ENCODE measurements at places on chromosomes 3 and 15.

GRCh38 chr3:25663347-25663868, 1.3 kb downstream of the TOP2B start:
- peak; percentile 51 for DNase-seq

DNA sequence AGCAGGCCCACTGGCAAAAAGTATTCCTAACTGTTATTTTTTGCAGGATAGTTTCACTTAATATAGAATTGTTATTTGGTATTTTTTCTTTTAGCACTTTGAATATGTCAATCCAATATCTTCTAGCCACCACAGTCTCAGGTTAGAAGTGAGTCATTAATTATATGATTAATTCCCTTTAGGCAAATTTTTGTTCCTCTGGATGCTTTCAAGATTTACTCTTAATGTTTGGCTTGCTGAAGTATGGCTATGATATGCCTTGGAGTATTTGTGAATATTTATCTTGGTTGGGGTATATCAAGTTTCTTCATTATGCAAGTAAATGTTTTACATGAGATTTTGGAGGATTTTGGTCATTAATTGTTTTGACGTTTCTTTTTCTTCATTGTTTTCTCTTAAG, 152.1 kb upstream of the ALCAM start:
- no peak for DNase-seq

DNA sequence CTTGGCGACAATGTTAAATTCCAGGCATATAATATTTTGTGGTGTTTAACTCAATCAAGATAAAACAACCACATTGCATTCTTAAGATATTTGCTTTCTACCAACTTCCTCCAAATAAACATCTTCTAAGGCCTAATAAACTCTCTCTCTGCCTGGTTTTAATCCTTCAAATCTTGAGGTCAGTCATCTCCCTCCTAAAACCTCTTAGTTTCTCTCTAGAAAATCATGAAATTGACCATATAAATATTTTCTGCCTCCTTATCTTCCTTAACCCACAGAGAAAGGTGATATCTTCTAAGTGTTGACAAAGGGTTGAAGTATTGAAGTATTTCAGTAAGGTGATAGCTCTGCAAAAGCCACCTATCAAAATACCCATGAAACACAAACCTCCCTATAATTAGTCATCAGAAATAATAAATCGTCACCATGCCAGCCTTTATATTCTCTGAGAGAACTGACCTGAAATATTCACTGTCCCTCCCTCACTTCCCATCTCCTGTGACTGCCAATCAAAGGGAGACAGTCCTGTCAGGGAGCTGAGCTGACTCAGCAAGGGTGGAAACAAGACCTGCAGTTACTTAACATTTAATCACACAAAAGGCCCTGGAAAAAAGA, 1261.1 kb downstream of the ROBO1 start:
- DNase-seq, result no peak

GRCh38 chr15:85503151-85503799, 122.9 kb downstream of the AKAP13 start:
- DNase-seq, result no peak

- no peak for DNase-seq
Measured at GRCh38 chr15:69735121-69735520, 282.5 kb downstream of the RPLP1 start.

GRCh38 chr3:59106085-59106648, 56.3 kb upstream of the CFAP20DC start:
- DNase-seq, result no peak

GRCh38 chr3:184371570-184372018, 6.4 kb downstream of the THPO start:
- peak; percentile 81 for DNase-seq

- no peak for DNase-seq
Measured at GRCh38 chr3:68535782-68536181, 396.6 kb downstream of the TAFA4 start.

DNA sequence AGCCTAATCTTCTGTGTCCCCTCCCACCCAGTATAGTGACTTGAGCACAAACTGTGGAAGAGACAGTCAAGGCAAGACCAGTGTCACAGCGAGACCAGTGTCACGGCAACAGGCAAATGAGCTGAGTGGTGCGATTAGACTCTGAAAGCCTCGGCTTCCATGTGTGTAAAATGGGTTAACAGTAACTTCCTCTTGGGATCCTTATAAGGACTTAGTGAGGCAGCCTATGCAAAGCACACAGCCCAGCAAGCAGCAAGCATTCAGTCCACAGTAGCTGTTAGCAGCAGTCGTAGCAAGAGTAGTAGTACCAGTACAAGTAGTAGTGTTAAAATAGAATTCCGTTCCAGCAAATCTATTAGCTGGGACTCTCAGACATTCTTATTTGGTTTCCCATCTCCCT, 334.1 kb downstream of the GABRB3 start:
- no peak for DNase-seq

DNA sequence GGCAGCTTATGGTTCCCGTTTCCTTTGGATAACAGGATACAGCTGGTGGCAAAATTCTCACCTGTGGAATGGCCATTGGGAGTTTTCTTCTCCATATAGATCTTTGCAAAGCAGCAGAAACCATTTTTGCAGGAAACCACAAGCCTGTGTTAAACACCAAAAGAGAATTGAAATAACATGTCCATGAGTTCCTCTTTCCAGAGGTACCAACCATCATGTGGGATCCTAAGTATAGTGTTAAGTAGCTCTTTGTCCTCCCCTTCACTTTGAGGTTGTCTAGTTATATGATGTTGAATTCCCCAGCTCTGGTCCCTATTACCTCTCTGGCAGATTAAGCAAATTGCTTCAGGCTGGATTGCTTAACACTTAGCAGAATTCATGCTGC, 94.9 kb downstream of the AKAP13 start:
- peak; percentile 89 for DNase-seq

DNA sequence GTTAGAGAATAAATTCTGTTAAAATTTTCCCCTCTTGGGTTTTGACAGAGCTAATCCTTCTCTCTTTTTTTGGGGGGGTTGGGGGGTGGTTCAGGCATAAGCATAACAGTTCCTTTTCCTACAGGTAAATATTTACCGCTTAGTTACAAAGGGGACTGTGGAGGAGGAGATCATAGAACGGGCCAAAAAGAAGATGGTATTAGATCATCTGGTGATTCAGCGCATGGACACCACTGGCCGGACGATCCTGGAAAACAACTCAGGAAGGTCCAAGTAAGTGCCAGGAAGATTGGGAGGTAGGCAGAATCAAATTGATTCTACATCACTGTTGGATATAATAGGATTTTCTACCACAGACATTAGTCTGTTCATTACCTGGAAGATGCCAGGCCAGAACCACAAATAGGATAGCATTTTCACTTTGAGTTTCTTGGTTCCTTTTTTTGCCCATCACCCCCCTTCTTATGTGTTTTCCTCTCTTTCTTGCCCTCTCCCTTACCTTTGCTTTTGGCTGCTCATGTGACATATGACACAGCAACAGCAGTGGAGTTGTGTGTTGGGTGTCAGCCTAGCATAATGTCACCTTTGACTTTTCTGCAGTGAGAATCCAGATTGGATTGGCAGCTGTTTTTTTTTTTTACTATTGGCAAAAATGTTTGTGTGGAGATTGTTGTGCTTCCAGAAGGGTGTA, 79.0 kb downstream of the CHD2 start:
- DNase-seq, result peak; percentile 16

DNA sequence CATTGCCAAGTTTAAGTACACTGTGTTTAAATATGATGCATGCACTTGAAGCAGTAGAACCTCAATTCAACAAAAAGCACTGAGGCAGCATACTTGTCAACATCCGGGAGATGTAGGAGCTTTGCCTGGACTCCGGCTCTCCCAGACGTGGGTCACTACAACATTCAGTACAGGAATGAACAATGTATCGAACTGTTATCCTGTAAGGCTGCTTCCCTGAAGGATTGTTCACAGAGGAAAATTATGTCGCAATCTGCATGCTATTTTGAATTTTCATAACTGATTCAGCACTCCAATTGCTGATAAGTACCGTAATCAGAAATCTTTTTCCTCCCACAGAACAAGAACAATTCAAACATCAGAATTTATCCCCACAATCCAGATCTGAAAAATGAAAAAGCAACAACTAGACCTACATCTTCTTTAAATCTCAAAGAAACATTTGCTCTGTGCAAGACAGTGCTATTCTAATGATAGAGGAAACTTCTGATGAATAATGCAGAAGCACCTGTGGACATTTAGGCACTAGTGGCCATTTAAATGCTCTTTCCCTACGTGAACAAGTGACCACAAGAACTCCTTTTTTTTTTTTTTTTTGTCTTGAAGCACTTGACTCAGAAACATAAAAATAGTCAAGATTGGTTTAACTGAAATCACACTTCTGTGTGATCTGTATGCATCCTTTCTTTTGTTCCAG, 113.4 kb downstream of the PLCH1 start:
- DNase-seq, result no peak

DNA sequence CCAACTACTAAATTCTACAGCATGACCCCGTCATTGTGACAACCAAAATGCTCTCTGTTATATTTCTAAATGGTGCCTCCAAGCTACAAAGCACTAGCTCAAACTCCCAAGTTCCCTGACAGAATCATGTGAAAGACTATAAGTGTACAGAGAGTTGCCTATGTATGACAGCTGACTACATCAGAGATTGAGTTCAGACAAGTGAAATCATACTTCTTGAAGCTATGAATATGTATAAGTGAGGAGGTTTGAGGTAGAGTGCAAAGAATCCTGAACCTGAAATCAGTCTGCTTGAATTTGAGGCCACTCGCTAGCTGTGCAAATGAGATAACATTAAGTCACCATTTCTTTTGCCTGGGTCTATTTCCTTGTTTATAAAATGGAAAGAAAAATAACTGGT, 63.9 kb upstream of the TP63 start:
- no peak for DNase-seq

DNA sequence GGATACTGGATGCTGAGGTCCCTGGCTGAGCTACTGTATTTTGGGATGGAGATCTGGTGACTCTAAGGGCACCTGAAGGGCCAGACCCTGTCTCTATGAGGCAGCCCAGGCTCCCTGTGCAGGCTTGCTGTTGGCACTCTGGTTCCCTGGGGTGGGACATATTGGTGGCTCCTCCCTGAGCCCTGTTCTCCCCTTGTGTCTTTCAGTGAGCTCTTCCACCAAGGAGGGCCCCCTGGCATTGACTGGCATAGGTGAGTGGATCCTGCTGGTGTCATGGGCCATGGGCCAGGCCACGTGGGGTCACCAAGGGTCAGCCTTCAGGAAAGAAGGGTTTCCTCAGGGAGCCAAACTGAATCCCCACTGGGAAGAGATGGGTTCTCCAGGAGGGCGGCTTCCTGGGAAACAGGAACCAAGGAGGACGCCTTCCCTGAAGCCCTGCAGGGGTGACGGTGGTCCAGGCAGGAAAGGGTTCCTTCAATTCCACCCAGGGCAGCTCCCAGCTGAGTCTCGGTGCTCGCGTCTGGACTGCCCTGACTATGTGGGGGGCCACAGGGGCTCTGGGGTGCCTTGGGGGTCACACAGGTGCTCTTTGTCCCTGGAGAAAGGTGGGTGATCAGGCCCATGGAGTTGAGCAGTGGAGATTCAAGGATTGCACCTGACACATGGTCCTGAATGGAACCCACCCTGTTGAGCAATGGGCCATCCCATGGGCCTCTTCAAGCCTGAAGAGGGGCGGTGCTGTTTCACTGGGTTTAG, 220.4 kb downstream of the SNRPN start:
- DNase-seq, result no peak

GRCh38 chr3:177035676-177036075, 161.6 kb downstream of the TBL1XR1 start:
- DNase-seq, result no peak

GRCh38 chr3:98779541-98780335, 16.6 kb downstream of the ST3GAL6 start:
- DNase-seq, result no peak

DNA sequence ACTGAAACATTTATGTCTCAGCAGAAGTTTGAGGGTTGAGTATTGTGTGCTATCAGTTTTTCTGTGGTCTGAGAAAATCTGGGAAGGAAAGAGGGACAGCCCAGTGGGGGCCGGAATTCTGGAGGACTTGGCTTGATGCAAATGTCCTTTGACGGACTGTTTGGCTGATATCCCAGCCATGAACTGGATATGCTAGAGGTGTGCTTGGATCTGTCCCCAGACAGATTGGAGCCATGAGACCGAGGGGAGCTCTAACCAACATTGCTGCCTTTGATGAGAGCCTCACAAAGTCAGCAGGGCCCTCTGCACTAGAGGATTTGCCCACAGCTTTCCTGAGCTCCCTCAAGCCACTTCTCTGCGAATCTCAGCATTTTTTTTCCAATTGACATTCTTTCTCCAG, 405.6 kb downstream of the NTRK3 start:
- DNase-seq, result no peak

GRCh38 chr3:4045756-4046155, 246.5 kb downstream of the LRRN1 start:
- DNase-seq, result no peak

DNA sequence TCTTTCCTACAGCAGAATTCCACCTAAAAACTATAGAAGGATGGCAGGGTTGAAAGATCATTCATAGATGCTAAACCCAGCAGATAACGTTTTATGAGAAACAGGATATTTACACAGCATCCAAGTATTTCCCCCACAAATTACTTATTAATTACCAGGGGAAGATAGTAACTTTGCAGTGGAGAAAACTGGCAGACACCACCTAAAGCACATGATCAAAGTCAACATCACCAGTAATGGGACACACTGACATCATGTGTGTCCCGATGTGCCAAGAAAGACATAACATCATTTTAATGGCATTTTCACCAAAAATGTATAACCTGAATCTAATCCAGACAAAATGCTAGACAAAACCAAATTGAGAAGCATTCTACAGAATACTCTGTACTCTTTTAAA, 220.4 kb upstream of the THBS1 start:
- no peak for DNase-seq

DNA sequence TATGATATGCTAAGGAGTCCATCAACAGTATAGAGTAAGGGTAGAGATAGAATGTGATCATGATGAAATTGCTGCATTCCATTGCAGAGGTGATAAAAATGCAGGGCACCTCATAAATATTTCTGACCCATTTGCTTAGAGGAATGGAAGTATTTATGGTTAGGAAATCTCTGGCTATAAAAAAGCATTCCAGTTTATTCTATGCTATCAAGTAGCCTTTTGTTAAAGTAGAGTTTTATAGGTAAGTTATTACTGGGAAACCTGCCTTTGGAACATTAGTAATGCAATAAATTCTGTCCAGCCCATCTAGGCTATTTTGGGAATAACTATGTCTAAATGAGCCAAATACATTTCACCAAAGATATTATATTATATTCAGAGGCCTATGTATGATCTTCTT, 19.8 kb upstream of the STRIT1 start:
- DNase-seq, result no peak

DNA sequence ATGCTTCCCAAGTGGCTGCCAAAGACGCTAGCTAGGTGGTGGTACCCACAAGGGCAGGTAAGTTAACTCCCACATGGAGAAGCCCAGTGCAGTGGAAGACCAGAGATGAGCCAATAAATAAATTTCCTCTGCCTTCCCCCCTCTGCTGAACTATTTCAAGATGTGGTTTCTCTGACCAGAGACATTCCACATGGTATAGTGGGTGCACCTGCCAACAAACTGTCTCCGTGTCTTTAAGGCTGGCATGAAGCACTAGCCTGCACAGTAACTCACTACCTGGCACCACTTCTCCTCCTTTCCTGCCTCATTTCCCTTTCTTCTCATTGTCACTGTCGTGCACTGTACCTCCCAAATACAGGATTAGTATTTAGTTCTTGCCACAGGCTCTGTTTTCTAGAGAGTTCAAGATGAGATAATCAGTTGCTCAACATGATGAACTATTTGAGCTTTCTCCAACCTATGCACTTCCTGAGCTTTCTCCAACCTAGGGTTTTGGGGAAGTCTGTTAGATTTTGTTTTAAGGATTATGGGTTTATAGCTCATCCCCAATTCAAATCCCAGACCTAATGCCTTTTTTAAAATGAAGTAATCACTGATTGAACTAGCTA, 8.4 kb upstream of the CRTAP start:
- peak; percentile 58 for DNase-seq

Measured in MV-4-11 (cell line).